Stimulated activated CD4-positive, alpha-beta T cell treated with anti-CD3 and anti-CD28 coated beads, Interleukin-15, amount 100 ng/mL, for 1 hour (primary cell): ENCODE measurements at places on chromosomes 11 and 22.

DNA sequence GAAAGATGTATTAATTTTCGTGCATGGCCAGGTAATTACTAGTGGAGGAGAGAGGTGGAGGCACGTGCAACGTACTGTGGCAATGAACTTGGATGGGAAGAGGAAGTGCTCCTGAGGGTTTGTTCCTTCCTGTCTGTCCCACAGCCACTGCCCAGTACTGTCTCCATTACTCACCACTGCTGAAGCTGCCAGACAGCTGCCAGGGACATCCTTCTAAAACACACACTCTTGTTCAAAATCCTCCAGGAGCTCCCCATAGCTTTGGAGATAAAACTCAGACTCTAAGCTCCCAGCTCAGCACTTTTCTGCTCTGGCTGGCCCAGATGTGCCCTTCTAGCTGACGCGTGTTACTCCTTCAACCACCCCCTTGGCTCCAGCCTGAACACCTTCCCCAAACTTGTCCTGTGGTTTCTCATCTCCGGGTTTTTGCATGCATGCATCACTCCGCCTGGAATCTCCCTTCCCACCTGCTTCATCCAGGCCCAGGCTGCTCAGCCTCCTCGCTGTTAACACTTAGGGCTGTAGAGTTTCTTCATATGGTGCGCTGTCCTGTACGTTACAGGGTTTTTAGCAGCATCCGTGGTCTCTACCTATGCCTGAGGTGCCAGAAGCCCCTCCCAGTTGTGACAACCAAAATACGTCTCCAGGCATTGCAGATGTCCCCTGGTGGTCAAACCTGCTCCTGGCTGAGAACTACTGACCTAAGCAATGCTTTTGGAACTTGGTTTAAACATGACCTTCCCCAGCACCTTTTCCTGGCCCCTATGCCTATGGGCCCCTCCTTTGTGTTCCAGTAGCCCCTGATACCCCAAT is 69.5 kb downstream of the C11orf91 start:
- DNase-seq, result no peak

DNA sequence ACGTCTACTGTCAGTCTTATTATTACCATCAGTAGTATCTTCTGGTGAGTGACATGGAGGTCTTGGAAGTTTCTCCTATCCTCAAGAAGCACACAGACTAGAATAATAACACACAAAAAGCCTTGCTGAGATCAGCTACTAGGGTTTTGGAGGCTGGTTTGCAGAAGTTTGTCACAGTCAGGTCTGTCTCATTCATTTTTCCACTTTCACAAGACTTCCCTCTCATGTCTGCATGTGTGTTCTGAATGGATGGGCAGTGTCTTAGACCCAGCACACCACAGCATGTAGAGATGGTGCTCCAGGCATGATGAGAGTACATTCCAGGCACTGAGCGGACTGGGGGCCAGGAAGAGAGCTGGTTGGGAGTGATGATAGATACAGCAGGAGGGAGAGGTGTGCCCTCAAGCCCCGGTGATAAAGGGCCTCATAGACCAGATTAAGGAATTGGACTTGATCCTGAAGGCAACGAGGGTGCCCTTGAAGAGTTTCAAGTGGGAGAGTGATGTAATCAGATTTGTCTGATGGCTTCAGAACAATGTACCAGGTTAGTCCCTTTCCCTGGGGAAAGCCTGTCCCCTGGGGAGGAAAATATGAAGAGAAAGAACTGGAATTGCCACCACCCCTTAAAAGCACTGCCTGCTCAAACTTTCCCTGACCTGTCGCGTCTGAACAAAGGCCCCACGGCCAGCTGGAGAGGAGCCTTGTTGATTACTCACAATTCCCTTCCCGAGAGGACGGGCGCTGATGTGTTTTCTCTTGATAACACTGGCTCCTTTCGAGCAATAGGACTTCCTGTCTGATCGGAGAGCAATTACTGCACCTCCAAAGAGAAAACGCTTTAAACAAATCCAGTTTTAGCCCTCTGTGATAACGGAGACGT is 45.1 kb upstream of the LMO2 start:
- no peak for DNase-seq

DNA sequence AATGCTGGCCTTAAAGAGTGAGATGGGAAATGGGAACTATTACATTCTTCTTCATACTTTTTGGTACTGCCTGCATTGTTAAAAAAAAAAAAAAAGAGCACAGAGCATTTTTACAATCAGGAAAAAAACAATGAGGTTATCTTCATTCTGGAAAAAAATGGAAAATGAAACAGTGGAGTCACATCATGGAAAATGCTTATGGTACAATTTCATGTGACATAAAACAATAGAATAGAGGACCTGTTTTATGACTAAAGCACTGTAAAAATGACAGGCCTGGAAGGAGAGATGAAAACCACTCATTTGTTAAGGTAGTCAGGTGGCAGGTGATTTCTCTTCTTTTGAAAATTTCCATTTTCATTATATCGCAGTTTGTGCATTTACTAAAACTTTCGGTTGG is 75.0 kb downstream of the TIMP3 start:
- DNase-seq, result no peak

DNA sequence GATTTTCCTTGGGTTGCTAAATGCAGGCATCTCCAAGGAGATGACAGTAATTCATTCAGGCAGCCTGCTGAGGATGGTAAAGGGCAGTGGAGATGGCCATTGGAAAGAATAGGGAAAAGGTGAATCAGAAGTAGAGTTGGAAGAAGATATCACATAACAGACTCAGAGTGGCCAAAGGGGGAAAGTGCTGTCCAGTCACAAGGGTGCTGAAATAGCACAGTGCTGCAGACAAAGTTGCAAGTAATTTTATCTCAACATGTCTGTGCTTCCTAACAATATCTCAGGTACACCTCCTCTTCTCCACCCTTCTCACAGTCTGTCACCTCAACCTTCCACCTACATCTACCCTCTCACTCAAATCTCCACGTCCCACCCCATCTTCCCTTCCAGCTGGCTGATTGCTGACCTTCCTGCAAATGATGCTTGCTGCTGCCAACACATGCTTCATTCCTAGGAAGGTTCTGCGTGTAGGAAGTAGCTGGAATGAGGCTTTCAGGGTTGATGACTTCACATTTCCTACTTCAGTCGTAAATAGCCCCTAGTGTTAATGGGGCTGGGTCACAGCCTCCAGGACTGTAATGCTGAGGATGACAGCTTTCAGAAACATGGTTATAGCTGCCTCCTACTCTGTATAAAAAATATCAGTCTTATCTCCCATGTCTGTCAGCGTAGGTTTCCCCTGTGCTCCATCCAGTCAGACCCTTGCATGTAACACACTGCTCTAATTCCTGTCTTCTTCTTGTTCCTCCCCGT is 123.9 kb downstream of the CTNND1 start:
- no peak for DNase-seq

GRCh38 chr11:1693327-1694063 is 3.5 kb upstream of the KRTAP5-6 start:
- DNase-seq, result peak; percentile 66

DNA sequence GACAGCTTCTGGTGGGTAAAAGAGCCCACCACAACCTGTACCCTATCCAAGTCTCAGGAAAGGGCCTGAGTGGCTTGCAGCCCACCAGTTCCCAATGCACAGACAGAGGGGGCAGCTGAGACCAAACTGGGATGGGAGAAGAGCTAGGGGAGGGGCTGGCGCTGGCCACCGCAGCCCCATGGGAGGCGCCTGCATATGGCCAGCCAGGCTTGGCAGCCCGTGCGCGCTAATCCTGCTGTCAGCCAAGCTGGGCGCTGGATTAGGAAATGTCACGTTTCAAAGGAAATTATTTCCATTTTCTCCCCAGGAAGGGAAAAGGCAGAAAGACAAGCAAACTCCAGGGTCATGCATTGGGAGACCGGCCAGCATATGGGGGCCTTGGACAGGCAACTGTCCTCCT is 236.8 kb downstream of the BUD13 start:
- no peak for DNase-seq

GRCh38 chr11:72375241-72375960 is 58.9 kb downstream of the CLPB start:
- no peak for DNase-seq
